ENCODE measurements at places on chromosomes 12 and 14.

- DNase-seq, result no peak
These were observed 102.0 kb downstream of the DICER1 start for GRCh38 chr14:95055318-95055717.

GRCh38 chr12:101793401-101793800 is 37.4 kb downstream of the GNPTAB start:
- DNase-seq, result no peak

- DNase-seq, result no peak
These were observed 192.3 kb downstream of the NUAK1 start for GRCh38 chr12:105946493-105946901.

DNA sequence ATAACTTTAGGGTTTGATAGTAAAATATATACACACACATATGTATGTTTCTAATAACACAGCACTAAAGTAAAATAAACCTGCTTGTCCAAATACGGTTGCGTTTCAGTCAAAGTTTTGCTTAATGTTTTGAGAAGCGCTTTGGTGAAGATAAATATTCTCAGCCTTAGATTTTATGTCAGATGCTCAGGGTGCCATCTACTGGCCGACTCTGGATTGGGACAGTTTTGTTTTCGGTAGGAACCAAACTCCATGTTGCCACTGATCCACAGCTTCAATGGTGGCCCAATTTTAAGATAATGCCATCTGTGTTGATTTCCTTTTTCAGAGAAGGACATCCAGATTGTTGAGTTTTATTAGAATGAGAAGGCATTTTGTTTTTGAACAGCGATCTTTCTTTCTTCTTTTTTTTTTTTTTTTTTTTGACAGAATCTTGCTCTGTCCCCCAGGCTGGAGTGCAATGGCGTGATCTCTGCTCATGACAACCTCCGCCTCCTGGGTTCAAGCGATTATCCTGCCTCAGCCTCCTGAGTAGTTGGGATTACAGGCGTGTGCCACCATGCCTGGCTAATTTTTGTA is 43.1 kb downstream of the LLPH start:
- no peak for DNase-seq

- DNase-seq, result peak; percentile 15
These were observed 441 bp downstream of the RAB5B start for GRCh38 chr12:55974308-55974730.

DNA sequence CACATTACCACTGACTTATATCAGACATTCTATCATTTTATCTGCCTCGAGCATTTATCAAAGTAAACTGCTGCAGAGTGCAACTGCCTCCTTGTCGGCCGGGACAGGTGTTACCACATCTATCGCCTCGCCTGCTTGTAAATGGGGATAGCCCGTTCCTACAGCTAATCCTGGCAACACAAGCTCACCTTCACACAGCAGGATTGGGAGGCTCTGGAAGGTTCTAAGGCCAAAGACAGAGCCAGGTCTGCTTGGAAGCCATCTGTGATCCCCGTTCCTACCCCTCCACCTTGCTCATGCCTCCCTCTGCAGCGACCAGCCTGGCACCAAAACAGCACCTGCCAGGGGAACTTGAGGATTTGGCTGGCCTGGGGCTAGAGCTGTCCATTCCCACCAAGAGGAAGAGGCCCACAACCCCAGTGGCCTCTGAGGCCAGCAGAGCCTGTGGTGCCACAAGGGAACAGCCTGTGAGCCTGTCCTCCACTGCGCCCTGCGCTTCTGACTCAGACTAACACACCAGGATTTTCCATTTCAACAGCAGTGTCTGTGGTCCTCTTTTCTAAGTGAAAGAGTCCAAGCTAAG is 114.8 kb upstream of the DIO3 start:
- no peak for DNase-seq
